Astrocyte (in vitro differentiated cells and primary cell): ENCODE measurements at places on chromosomes 2 and 18. TPM values are rescaled to one million over a fixed set of nuclear protein-coding genes. Genes with fewer than 3 reads are reported as not detected.

CDK15 gene
- 6.6 and 9.3 TPM in 2 replicates for total RNA-seq

SCN3A gene
- 1.4 and 2.1 TPM in 2 replicates for total RNA-seq

SCYGR4 gene
- not detected in 2 replicates for total RNA-seq

- H3K4me1 ChIP-seq, result no peaks in the 10 kb centered on the region
- H3K27me3 ChIP-seq, result no peaks in the 10 kb centered on the region
These were observed 37.9 kb downstream of the PMS1 start for GRCh38 chr2:189821953-189822748.

- H3K27ac ChIP-seq, result no peak overlapping the region
- no peaks in the 10 kb centered on the region for H3K27me3 ChIP-seq
- peaks cover 69% of the 10 kb centered on the region for H3K36me3 ChIP-seq
These were observed 17.1 kb downstream of the CCT7 start for GRCh38 chr2:73250872-73251846.
